ENCODE measurements at places on chromosomes 11 and 22.

GRCh38 chr11:42257534-42257933 is 798.1 kb upstream of the LRRC4C start:
- DNase-seq: no peak

- DNase-seq: no peak
Measured at GRCh38 chr22:36232715-36233401, 6.5 kb downstream of the APOL2 start.

DNA sequence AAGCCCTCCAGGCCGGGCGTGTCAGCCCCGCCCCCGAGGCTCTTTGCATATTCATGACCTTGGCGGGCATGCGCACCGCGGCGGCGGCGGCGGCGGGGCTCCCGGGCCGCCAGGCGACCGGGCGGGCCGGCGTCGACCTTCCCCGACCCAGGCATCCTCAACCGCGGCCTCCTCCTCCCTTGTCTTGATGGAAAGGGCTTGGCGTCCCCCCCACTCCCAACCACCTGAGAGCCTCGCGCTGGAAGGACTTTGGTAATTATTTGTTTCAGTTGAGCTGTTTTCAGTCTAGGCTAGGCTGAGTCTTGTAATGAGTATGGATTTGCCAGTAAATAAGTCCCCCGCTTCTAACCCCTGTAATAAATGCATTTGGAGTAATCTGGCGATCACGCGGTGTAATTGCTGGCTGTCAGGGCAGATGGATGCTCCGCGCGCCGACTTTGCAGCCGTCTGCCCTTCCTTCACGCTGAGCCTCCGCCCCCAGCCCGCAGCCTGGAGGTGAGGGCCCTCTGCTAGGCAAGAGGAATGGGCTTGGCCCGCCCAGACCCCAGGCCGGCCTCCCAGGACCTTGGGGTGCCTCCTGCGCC is 25.2 kb downstream of the FLRT1 start:
- DNase-seq: peak; percentile 53

GRCh38 chr11:66957971-66958231 is 282 bp downstream of the PC start:
- DNase-seq: no peak

DNA sequence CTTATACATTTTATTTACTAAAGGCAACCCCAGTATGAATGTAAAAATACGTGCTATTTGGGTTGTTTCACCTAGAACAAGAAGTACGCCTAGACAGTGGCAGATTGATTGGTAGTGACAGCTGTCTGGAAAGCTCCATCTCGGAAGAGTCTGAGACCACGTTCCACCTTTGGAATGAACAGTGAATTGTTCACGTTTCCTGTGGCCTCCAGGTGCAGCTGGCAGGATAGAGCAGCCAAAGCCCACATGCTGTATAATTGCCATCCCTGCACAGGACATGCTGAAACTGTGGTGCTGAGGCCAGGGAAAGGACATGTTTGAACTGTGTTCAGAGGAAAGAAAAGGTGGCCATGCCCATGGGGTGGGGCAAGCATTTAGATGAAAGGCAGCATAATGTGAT is 218.7 kb upstream of the MTNR1B start:
- no peak for DNase-seq

DNA sequence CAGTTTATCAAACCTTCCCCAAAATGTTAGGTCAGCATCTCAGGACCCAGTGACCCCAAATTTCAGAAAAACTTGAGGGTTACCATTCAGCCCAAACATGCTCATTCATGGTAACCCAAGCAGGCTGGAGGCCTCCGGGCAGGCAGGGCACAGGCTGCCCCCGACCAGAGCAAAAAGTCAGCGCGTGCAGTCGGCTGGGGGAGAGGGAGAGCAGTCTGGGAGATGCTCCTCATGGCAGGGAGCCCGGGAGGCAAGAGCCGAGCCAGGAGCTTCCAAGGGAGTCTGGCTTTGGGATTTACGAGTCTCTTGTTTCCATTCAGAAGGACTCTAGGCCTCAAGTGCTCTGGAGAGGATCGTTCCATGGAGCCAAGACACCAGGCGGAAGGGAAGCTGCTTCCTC is 45.7 kb downstream of the RPUSD4 start:
- peak; percentile 24 for DNase-seq

Measured in C1 segment of cervical spinal cord (tissue), 14 donors.